ENCODE measurements at places on chromosomes 5 and 9.

- DNase-seq: no peak
Observed at GRCh38 chr9:16246785-16247184, 623.7 kb downstream of the BNC2 start.

DNA sequence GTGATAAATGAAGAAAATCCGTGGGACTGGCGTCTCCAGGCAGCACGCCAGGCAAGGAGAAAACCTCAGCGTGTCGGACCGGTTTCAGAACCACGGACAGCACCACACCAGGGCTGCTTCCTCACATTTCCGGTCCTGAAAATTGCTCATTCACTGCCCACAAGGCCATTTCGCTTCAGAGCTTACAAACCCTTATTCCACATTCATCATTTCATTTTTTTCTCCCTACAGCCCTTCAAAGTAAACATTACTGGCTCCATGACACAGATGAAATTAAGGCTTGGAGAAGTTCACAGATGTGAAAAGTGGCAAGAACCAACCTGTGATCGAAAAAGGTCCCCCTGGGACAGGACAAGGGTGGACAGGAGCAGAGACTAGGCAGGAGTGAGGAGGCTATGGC is 1.5 kb upstream of the GPRIN1 start:
- no peak for DNase-seq

- no peak for DNase-seq
Observed at GRCh38 chr5:5239191-5239590, 99.1 kb downstream of the ADAMTS16 start.

DNA sequence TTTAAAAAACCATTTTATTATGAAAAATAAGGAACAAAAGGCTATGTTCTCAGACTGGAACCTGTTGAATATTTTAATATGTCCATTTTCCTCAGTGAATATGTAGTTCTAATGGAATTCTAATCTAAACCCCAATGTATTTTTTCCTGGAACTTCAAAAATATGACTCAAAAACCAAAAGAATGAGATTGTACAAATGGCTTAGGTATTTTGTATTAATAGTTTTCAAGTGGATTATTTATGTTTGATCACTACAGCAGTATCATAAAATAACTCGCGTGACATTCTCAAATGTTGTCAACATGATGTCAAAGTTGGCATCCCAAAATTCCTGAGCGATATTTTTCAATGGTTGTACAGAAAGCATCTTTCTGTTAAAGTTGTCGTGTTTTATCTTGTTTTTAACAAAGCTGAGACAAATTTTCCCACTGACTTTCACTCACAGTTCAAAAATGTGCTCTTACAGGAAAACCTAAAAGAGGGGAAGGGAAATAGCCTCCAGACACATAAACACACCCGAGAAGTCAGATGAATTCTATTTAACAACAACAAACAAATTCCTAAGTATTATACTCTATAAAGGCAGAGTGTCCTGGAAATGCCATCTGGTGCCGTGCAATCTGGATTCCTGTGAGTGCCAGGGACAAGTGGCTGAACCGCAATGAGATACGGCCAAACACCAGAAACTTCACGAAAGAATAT is 68.1 kb upstream of the TAS2R1 start:
- no peak for DNase-seq

DNA sequence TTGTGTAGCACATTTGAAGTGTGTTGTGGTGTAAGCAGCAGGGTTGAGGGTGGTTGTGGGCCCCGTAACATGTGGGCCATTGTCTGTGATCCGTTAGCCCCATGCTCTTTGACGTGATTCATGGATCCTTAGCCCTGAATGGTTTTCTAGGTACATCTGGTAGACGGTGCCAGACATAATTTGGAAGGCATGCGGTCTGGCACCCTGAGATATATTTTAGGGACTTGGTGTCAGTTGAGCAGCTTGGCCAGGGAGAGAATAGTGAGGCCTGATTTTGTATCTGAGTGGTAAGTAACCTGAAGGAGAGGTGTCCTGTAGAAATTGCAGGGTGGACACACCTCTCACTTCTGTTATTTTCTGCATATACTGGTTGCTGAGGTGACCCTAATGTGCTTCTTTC is 10.9 kb downstream of the SH3GL2 start:
- no peak for DNase-seq

- DNase-seq: no peak
Observed at GRCh38 chr9:11318946-11319345, 706.1 kb upstream of the PTPRD start.

GRCh38 chr5:93602241-93603077 is 19.4 kb downstream of the NR2F1 start:
- DNase-seq: no peak

DNA sequence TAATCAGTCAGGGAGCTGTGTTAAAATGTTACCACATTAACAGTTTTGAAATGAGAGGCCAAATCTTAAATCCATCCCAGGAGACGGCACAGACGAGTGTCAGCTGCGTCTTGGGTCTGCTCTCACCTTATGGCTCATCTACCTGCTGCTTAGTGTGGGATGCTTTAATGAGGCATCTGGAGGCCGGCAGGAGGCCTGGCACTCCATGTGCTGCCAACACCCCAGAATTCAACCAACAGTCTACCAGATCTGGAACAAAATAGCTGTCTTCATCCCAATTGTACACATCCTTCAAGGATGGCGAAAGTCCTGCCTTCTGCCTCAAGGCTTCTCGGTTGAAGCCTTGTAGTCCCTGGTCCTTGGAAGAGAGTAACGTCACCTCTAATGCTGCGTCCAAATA is 12.0 kb downstream of the PRKACG start:
- no peak for DNase-seq
